ENCODE measurements at places on chromosomes 5 and 9. TPM values are rescaled to one million over a fixed set of nuclear protein-coding genes. Genes with fewer than 3 reads are reported as not detected.

Gene PTPRD
- 0.49 TPM for total RNA-seq

DNA sequence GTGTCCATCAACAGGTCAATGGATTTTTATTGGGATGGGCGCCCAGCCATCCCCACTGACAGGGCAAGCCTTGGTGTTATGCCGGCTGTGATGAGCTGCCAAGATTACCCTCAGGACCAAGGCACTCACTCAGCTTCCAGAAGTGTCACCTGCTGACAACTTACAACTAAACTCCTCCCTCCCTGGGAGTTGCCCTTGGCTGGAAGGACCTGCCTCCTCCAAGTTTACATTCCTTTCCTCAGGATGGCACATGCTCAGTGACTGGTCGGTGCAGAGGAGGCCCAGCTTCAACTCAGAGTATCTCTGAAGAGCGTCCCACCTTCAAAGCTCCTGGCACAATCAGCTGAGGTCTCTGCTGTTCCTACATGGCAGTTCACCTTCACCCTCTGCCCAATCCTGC, 52.5 kb upstream of the ZBTB43 start:
- no peak for DNase-seq

GRCh38 chr5:18745042-18745987, 1111.1 kb downstream of the TAF11L14 start:
- no peak for DNase-seq

GRCh38 chr5:9829621-9830020, 199.5 kb upstream of the TAS2R1 start:
- DNase-seq = no peak

Data from suprapubic skin (tissue), 4 donors.